ENCODE measurements at places on chromosomes 3 and 15.

DNA sequence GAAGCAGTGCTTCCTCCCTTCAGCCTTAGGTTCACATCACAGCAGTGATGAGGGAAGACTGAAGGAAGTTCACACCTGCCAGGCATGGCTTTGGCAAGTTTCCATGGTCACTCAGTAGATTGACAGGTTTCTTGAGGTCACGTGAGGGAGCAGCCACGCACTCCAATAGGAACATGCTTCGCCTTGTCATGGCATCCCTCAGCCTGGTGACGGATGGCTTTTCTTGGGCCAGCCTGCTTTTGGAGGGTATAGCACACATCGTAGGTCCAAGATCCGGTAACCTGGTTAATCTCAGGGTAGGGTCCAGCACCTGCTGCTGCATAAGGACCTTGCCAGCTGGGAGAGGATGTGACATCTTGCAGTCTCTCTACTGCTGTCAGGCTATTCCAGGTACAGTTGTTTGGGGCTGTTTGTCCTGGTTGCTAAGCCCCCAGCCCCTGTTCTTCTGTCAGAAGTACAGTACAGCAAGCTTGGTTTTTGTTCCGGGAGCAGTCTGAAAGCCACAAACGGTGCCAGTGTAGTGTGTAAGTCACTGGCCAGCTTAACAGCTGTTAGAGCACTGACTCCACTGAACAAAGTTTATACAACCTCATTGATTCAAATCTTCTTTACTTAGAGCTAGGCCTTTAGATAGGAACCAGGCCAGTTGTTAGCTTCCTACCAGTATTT lies 42.3 kb downstream of the PSMD6 start:
- peak; percentile 12 for ATAC-seq

- no peak for ATAC-seq
Observed at GRCh38 chr3:71492974-71493771, 90.4 kb downstream of the FOXP1 start.

DNA sequence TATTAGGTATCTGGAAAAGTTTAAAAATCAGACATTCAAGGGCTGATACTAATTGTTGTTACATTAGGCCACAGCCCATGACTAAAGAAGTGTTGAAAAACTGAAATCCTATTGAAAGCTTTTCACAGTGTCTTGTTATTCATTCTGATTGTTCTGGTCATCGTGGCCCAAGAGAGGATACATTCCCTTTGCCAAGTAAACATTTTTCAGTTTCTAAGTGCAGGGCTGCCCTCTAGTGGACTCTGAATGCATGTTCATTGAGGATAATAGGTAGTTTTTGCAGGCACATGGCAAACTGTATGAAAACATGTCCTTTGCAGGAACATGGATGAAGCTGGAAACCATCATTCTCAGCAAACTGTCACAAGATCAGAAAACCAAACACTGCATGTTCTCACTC lies 181.1 kb downstream of the MYRIP start:
- ATAC-seq: peak; percentile 68

DNA sequence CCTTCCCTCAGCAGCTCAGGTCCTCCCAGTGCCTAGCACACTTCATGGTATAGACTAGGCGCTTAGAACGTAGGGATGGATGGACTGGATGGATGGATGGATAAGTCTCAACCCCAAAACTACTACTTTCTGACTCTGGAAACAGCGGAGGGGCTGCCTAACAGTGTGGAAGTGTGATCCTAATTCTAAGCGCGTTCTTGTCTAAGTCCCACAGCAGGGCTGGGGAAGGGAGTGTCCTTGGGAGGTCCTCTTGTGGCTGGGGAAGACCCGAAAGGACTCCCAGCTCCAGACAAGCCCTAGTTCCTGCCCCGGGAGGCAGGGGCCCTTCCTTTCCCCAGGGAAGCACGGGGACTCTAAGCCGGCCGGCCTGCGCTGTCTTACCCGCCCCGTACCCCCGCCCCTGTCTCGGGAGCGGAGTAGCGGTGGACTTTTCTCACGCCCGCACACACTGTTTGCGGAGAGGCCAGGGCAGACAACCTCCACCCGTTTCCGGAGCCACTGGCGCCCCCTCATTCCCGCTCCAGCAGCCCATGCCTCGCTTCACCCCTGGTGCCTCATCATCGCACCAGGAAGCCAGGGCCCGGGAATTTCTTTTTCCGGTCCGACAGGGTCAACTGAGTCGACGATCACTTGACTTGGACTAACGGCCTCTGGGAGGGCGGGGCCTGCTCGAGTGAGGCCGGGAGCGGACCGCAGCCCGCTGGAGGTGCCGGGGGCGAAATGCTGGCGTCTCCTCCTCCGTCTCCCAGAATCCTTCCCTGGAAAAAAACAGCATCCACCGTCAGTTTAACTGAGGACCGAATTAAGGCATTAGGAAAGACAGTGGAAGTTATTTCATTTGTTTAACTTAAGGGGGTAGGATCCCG lies 133.3 kb downstream of the TBC1D2B start:
- ATAC-seq: peak; percentile 71

DNA sequence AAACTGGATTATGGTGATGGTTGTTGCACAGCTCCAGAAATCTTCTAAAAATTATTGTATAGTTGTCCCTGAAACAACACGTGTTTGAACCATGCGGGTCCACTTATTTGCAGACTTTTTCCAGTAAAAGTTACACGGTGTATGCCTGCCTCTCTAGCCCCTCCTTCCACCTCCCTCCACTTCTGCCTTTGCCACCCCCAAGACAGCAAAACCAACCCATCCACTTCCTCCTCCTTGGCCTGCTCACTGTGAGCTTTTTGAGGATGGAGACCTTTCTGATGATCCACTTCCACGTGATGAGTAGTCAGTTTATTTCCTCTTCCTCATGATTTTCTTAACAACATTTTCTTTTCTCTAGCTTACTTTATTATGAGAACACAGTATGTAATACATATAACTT lies 5.4 kb downstream of the CYFIP1 start:
- ATAC-seq: no peak

GRCh38 chr3:61357902-61358301 lies 106.7 kb upstream of the FHIT start:
- ATAC-seq: no peak

DNA sequence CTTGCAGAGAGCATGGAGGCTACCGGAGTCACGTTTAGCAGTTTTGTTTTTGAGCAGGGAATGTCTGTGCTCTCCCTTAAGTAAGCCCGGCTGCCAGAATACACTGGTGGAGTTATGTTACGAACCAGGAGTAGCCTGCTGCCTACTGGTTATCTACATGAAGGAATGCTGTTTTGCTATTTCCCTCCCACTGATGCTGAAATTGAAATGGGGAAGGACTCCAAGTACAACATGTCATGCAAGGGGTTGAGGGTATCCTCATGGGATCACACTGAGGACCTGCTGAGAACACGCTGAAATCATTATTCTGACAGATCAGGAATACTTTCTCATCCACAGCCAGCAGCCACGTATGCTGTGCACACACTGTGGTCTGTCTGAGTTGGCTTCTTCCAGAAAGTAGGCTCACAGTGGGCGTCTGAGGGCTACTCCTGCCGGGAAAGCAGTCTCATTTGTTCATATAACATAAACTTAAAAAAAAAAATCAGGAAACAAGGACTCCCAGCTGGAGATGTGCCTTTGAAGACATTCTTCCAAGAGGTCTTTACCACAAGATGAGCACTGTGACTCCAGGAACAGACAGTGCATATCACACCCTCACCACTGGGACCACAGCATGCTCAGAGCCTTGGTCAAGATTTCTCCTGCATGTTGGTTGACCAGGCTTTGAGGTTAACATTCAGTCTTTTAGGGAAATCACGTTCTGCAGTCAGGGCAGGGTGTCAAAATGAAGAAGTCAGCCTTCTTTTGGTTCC lies 300.4 kb upstream of the RASGRP1 start:
- no peak for ATAC-seq

GRCh38 chr15:57949374-57949943 lies 116.1 kb downstream of the ALDH1A2 start:
- no peak for ATAC-seq

DNA sequence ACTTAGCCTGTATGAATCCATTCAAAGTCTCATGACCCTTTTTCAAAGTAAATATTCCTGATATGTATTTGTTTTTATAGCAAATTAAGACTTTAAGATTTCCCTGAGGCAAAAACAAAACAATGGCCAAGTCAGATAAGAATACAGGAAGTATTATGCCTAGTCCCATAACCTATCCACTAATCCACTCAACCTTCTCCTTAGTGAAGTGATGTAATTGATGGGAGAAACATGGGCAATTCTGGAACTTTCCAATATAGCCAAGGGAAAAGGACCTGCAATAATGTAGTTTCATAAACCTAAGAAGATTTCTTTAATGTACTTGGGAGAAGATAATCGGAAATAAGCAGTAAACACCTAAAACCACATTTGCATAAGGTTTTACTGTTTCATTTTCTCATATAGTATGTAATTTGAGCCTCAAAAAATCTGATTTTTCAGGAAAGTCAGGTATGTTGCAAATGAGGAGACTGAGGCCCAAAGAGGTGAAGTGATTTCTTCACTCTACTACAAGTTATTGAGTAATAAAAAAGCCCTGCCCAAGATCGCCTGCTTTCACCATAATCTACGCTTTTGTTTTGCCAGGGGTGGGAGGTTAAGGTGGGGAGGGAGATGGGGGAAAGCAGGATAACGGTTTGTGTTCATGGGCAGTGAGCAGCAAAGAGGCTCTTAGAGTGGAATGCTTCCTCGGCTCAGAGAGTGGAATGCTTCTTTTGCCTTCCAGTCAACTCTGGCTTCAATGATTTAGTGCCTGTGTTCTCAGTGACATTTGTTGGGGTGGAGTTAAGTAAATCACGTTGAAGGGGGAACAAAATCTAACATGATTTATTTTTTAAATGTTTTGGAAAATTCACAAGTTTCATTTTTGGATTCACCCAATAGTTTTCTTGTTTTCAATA lies 95.0 kb upstream of the FNDC3B start:
- ATAC-seq: no peak

DNA sequence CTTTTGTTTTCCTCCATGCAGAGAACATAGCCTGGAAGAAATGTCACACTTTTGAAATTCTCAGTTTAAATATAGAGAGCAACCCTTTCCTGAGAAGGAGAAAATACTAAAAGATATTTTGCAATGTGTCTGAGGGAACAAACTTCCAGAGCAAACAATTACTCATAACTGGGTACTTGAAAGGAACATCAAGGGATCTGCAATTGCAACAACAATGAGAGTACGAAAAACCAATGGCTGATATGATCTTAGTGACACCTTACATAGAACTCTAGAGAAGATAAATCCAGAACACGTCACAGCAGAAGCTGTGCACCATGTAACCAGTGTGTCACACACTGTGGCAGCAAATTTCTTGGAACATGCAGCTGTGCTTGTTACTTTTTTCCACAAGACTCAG lies 14.6 kb upstream of the ARPP21 start:
- no peak for ATAC-seq

DNA sequence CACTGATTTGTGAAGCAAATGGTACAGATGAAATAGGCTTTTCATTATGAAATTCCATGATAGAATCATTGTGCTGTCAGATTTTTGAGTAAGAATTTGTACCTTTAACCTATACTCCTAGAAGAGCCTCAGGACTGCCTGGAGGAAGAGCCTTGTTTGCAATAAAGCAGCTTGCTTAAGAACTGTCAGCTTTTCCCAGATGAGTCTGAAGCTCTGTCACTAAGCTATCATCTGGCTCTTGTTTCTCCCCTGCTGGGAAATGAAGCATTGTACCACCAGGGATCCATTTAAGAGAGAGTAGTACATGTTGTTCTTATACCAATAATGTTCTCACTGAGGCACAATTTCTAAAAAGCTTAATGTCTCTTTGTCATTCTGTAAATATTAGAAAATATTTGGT lies 85.1 kb upstream of the FLNB start:
- ATAC-seq: no peak

DNA sequence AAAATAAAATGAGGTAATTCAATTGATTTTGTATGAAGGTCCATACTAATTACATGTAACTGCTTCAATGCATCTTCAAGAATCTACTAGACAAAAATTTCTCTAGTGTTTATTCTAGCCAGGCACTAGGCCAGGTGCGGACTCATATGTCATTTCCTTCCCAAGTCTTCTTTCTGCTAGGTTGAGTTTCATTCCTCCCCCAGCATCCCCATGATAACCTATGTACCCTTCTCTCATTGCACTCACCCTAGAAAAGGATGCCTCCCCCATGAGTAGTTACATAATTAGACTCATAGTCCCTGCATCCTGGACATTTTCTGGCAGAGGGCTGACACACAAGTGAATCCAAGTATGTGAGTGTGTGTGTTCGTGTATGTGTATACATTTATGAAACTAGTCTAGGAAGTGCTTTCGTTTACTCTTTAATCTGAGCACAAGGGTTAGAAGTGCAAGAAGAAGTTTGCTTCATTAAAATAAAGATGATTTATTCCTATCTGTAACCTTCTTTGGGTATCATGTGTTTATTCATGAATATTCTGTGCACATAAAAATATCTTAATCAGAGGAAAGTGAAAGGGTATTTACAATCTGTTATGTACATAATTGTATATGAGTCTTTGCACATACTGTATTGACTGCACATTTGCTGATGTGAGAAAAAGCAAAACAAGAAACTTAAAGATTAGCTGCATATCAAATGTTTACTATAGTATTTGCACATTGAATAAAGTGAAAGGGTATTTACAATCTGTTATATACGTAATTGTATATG lies 585.6 kb upstream of the ZNF717 start:
- no peak for ATAC-seq

DNA sequence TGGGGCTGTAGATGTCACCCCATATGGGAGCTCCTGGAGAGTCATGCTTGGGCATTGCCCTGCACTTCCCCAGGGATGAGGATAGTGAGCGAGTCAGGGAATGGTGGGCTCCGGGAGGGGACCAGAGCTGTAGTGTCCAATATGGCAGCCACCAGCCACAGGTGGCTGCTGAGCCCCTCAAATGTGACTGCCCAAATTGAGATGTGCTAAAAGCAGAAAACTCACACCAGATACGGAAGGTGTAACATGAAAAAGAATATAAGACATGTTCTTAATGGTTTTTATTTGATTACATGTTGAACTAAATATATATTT lies 31.7 kb downstream of the GRIP2 start:
- ATAC-seq: no peak

DNA sequence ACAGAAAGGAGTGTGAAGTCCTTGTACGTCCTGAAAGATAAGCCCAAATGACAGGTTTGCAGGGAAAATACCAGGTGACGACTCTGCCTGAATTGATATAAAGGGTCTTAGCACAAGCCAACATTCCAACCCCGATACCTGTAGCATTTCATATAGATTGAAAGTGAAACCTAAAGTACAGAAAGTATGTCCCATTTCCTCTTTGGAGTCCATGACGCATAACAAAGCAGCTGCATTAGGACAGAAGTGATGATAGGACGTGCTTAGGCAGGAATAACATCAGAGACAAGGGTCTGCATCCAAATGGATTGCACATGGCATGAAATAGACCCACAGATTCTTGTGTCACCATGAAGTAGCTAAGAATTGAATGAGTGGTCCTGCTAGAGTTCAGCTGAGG lies 187.0 kb upstream of the ROBO1 start:
- ATAC-seq: no peak
